ENCODE measurements at places on chromosomes 1 and 21.

GRCh38 chr1:219031809-219032208 lies 141.9 kb upstream of the LYPLAL1 start:
- DNase-seq: no peak

- DNase-seq: no peak
Observed at GRCh38 chr1:56019472-56019871, 559.9 kb downstream of the PLPP3 start.

- DNase-seq: no peak
Observed at GRCh38 chr1:3312310-3312897, 142.1 kb upstream of the ARHGEF16 start.

GRCh38 chr1:32052887-32053286 lies 19.9 kb upstream of the TMEM39B start:
- DNase-seq: no peak

- DNase-seq: no peak
Observed at GRCh38 chr1:190011585-190011984, 466.1 kb downstream of the BRINP3 start.

DNA sequence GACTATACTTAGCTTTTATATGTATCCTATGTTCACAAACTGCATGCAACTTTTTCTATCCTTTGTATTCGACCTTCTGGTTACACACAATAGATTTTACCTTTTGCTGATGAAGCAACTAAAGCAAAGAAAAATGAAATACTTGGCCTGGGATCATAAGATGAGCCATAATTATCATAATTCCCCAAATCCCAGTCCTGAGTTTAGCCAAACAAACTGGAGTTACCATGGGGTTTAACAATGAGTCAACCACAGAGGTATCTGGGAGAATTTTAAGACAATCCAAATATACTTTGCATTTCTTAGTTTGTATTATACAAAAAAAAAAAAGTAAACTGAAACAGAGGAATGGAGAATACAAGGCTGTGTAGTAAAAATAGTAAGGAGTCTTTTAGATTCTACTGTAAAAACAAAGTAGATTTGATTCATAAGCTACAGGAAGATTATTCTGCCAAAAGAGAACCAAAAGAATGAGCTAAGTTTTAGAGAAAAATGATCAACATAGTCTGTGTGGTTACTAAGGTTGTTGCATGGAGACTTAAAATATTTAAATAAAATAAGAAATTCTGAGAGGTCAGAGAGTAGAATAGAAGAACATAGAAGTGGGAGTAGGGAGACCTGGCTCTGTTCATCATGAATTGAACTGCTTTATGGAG lies 60.4 kb upstream of the GORAB start:
- DNase-seq: no peak

- DNase-seq: no peak
Observed at GRCh38 chr1:18118491-18118890, 10.9 kb downstream of the IGSF21 start.

GRCh38 chr21:32163386-32163785 lies 115.5 kb downstream of the MIS18A start:
- DNase-seq: no peak

GRCh38 chr1:50275566-50275965 lies 147.7 kb downstream of the DMRTA2 start:
- no peak for DNase-seq
